ENCODE measurements at places on chromosomes 2 and 18.

DNA sequence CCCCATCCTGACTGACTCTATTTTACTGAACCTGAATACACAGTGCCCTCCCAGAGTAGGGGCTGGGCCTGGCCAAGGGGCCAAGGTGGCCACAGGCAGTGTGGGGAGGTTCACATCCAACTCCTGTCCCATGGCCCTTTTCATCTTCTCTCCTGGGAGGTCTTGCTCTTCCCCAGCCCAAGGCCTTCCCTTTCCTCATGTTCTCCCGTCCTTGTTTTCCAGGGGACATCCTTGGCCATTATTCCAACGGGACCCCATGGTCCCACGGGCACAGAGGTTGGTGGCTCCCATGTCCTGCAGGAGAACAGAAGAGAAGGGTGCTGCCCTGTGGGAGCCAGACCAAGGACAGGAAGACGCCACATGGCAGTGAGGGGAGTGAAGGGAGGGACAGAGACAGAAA lies 10.4 kb downstream of the MALL start:
- DNase-seq, result no peak

DNA sequence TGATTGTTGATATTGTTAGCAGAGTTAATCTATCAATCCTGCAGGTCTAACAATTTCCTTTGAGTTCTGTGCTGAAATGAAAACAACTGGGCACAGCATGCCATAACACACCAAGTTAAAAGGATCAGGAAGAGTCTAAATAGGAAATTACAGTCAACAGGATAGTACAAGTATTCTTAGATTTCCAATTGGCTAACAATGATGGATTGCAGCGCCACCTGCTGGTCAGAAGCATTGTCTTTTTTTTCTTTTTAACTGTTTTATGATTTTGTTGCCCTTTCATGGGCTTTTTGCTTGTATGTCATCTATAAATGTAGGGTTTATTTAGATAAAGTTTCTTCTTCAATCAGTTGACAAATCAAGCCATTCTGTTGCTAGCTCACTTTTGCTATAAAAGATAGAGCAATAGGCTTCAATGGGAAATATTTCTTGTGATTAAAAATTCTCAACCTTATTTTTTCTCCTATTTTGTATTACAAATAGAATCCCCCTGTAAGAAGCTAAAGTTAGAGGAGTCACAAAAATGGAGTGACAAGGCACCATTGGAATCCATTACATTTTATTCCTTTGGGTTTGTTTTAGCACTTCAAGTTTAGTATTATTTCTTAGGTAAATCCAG lies 40.8 kb upstream of the RPRM start:
- no peak for DNase-seq

DNA sequence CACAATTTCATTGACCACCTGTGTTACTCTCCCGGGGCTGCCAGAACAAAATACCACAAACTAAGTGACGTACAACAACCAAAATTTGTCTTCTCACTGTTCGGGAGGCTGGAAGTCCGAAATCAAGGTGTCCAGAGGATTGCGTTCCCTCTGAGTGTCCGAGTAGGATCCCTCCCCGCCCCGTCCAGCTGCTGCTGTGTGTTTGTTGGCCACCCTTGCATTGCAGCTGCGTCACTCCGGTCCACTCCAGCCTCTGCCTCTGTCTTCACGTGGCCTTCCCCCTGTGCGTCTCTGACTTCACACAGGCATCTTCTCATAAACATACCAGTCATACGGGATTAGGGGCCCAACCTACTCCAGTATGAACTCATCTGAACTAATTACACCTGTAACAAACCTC lies 251.8 kb upstream of the SMIM21 start:
- DNase-seq, result no peak

DNA sequence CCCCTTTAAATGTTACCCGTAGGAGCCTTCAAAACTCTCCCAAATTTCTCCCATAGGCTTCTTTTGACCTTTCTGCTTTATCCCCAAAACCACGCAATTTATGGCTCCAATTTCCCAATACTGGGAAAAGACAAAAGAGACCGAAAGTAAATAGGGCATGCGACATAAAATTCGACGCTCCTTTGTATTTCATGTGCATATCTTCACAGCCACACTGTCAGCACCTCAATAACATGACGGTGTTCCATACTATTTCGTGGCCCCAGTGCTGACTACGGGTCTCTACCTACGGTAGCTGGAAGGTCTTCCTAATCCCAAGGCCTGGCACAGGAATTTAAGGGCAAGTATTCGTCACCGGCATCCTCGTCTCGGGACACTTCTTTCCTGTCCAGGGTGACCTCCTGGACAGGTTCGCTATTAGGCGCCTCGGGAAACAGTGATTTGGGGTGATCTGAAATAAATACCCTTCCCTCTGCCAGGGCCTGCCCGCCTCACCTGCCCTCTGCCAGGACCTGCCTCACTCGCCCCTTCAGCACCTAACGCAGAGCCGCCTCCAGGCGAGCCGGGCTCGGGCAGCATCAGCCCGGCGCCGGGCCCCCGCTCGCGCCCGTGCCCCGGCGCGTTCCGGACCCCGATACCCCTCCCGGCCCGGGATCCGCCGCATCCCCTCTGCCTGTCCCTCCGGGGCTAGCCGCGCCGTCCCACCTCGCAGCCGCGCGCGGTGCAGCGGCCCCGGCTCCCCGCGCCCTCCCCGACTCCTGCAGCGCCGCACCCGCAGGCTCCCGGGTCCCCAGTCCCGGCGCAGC lies 680 bp downstream of the DTNB start:
- peak; percentile 38 for DNase-seq

DNA sequence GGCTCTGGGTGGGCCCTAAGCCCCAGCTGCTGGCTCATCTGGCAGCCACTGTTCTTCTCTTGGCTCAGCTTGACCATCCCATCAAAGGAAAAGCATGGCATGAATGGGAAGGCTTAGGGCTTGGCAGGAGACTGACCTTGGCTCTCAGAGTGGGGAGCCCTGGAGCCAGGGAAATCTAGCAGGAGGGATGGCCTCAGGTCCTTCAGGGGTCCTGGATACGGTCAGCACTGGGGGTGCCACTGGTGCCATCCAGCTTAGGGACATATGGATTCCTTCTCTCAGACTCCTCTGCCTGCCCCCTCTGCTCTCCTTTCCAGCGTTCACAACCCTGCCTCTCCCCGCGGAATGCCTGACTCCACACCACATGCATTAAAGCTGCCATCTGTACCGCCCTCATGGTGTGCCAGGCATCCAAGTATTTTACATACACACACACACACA lies 165.5 kb upstream of the HAAO start:
- DNase-seq, result no peak
